Activated CD4-positive, alpha-beta memory T cell treated with anti-CD3 and anti-CD28 coated beads for 36 hours (primary cell): ENCODE measurements at places on chromosomes 13 and 19. TPM values are rescaled to one million over a fixed set of nuclear protein-coding genes. Genes with fewer than 3 reads are reported as not detected.

IGFL4 gene
- not detected for total RNA-seq

FXYD3 gene
- not detected for total RNA-seq

DNA sequence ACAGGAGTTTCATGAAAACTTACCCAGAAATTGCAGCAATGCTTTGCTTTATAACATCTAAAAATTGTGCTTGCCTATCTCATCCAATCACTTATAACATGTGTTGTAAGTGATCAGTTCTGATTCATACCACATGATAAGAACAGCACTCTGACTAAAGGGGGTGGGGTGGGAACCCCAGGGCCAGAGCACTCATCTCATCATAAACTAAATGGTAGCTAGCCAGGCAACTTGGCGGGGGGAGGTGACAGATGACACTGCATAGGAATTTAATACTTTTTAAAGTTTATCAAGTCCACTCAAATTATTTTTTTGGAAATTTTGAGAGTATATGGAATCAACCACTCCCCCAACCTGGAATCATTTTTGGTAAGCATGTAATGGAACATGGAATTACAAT lies 42.1 kb downstream of the FOXO1 start:
- peak; percentile 72 for DNase-seq

ASPDH gene
- total RNA-seq: not detected

- DNase-seq: no peak
Measured at GRCh38 chr19:44894946-44895345, 3.9 kb downstream of the TOMM40 start.

DNA sequence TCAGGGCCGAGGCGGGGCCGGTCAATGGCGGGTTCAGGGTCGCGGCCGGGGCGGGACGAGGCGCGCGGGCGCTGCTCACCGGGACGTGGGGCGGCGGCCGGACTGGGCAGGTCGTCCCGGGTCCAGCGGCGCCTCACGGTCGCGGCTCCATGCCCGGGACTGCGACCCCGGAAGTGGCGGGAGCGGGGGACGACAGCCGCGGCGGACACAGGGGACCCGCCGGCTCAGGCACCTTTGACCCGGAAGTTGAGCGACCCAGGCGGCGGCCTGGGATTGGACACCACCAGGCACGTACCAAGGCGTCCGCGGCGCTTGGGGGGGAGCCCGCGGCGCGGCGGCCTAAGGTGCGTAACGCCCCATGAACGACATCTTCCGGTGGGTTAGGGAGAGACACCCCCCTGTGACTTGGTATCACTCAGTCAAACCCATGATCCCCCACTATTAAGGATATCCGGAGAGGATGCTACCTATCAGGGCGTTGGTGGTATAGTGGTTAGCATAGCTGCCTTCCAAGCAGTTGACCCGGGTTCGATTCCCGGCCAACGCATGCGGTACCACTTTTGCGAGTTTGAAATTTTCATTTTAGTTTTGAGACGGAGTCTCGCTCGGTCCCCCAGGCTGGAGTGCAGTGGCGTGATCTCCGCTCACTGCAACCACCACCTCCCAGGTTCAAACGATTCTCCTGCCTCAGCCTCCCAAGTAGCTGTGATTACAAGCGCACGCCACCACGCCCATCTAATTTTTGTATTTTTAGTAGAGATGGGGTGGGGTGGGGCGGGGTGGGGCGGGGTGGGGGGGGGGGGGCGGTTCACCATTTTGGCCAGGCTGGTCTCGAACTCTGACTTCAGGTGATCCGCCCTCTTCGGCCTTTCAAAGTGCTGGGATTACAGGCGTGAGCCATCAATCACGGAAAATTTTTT lies at the start of gene DPP9:
TSS of gene DPP9 (minus strand) at position 248 of the 920 bp plus-strand sequence. CDS start 3,936 bp downstream, outside the sequence.
- DNase-seq: peak; percentile 98

- no peak for DNase-seq
Measured at GRCh38 chr13:94607939-94608338, 6.3 kb downstream of the GPR180 start.

DNA sequence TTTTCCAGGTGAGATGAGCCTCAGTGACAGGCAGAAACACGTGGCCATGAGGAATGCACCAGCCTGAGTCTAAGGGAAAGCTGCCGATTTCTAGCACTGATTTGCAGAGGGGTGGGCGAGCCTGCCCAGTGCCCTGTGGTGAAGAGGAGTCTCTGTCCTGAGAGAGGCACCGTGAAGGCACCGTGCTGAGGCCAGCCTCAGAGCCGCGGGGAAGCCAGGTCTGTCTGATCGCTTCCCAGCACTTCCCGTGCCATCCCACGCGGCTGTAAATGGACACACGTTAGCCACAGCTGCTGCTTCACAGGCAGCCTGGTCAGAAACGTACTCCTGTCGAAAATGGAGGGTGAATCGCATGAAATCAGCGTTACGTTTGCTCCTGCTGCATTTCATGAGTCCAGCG lies 79.8 kb downstream of the ATP11A start:
- DNase-seq: no peak

B3GNT8 gene
- 0.55 TPM for total RNA-seq

DNA sequence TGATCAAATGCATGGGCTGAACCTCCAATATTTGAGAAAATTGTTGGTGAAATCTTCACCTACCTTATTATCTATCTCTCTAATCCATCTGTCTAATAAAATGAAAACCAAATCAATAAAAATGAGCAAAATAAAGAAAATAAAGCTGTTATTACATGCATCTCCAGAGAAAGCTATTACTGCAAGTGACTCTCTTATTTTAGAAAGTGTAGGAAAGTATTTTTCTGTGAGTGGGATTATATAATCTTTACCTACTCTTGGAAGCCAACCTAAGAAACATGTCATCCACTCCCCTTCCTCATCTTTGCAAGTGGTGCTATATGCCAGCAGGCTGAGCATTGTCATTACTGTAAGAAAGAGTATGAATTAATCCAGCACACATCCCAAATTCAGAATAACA lies 191.5 kb upstream of the RFC3 start:
- DNase-seq: no peak

TYROBP gene
- not detected for total RNA-seq

LONP1 gene
- 178 TPM for total RNA-seq

DNA sequence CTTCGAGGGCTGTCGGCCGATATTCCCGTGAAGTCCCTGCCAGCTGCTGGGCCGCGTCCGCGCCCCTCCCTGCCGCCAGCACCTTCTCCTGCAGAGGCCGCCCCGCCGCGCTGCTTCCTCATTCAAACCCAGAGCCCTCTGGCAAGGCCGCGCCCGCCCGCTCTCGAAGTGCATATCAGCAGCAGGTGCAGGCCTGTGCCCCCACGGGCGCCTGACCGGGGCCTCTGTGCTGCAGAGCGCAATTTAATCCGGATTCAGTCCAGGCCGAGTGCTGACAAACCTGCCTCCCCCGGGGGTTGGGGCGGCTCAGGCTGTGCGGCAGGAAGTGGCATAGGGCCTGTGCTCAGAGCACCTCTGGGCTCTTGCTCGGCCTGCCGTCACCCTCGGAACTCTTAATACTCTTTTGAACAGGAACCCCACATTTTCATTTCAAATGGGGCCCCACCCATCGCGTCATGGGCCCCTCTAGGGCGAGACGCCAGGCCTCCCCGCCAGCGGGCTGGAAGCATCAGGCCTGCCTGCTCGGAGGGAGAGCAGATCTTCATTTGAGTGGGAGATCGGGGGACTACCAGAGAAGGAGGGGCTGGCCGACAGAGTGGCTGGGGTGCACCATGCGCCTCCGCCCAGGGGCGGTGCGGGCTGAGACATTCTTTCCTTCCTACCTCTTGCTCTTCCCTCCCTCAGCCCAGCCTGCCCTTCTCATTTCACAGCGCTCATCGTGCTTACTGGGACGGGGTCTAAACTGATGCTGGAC lies 125.7 kb downstream of the TNFRSF19 start:
- peak; percentile 72 for DNase-seq

MAMSTR gene
- total RNA-seq: 0.76 TPM

ARL11 gene
- 0.33 TPM for total RNA-seq

LILRA5 gene
- total RNA-seq: not detected

C13orf46 gene
- total RNA-seq: 1.5 TPM

PTGIR gene
- total RNA-seq: 22.6 TPM

- DNase-seq: no peak
Measured at GRCh38 chr19:32480321-32480720, 74.8 kb downstream of the DPY19L3 start.

- no peak for DNase-seq
Measured at GRCh38 chr13:22085001-22085400, 414.1 kb downstream of the FGF9 start.

- DNase-seq: peak; percentile 39
Measured at GRCh38 chr19:37309834-37310575, 60.9 kb upstream of the ZNF527 start.

- DNase-seq: peak; percentile 48
Measured at GRCh38 chr19:17803264-17803896, 8.4 kb downstream of the B3GNT3 start.

- DNase-seq: no peak
Measured at GRCh38 chr19:31316201-31316951, 32.9 kb downstream of the TSHZ3 start.

FOXA3 gene
- 0.48 TPM for total RNA-seq

DNA sequence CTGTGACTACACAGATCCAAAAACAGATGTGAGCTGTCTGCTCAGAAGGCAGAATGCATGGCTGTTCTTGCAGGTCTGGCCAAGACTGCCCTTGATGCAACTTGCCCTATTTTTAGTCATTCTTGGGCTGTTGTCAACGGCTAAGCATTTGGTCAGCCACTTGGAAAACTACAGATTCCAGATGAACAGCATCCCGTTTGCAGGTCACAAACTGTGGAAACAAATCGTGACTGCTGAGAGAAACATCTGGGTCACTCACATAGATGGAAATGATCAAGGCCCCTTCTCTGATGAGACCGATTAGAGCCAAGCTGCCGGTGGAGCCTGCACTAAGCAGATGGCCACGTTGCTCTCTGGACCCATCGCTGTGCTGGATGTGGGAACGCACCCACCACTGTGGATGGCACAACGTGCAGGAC lies 15.4 kb upstream of the METTL21C start:
- no peak for DNase-seq

- DNase-seq: no peak
Measured at GRCh38 chr19:16620584-16620983, 7.4 kb downstream of the MED26 start.

AMER2 gene
- total RNA-seq: not detected

CCDC124 gene
- total RNA-seq: 101 TPM

WDR88 gene
- not detected for total RNA-seq

DNA sequence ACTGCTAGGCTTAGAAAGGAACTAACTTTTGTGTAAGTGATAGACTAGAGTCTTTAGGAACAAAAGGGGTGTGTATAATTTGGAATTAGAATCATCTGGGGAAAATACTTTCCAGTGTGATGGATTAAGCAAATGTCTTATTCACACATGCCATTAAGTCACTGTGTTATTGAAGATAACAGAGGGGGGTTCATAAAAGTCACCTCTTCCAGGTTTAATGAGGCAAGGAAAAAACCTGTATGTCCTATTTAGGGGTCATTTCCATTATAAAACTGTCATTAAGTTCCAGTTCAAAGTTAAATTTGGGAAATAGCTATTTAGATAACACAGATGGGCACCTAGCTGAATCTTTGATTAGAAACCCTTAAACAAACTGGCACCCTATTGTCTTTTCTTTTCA lies 505.0 kb upstream of the GPC6 start:
- DNase-seq: no peak

GRCh38 chr13:33728271-33729037 lies 89.5 kb upstream of the RFC3 start:
- DNase-seq: peak; percentile 19

DNA sequence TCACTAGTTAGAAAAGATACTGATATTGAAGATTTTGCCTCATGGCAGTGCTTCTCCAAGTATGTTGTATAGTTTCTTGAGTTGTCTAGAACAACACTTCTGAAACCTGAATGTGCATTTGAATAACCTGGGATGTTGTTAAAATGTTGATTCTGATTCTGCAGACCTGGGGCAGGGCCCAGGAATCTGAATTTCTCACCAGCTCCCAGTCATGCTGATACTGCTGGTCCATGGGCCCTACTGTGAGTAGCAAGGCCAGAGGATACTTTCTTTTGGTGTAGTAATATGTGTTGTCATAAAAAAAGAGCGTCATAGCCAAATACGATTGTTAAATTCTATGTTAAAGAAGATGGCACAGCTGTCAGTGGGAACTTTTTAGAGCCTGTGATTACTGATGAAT lies 41.6 kb upstream of the C1QTNF9 start:
- DNase-seq: peak; percentile 70

DNA sequence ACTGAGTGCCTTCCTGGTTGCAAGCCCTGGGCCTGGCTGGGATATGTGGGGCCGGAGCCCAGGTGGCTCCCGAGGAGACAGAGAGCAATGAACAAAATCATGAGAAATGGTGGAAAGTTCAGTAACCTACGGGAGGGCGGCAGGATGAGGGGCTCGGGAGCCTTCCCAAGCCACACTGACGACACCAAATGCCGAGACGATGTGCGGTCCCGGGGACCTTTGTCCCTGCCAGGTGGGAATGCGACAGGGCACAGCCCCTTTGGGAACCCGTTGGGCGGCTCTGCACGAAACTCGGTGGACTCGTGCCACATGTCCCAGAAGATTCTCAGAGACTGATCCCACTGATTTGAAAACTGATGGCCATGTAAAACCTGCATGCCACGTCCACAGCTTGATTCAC lies 11.7 kb upstream of the ZNF14 start:
- DNase-seq: no peak

- DNase-seq: peak; percentile 42
Measured at GRCh38 chr13:19818223-19818842, 35.6 kb upstream of the PSPC1 start.

- no peak for DNase-seq
Measured at GRCh38 chr19:3942790-3943409, 10.0 kb downstream of the NMRK2 start.

MTUS2 gene
- total RNA-seq: not detected

ZNF726 gene
- 15.9 TPM for total RNA-seq

N4BP2L1 gene
- 24.0 TPM for total RNA-seq

FAM216B gene
- not detected for total RNA-seq

GRCh38 chr19:14418856-14419105 lies 360 bp downstream of the DDX39A start:
- DNase-seq: peak; percentile 90

CYP2A6 gene
- total RNA-seq: not detected

DNA sequence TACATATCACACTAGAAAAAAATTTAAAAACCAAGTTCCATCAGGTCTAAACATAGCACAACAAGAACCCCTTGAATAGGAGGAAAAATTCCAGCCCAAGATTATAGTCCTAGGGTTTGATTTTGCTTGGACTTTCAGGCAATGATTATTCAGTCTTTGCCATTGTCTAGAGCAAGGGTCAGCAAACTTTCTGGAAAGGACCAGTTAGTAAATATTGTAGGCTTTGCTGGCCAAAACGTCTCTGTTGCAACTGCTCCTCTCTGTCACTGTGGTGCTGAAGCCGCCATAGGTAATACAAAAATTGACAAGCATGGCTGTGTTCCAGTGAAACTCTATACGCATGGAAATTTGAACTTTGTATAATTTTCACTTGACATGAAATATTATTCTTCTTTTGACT lies 95.5 kb upstream of the UBAC2 start:
- no peak for DNase-seq
